Stimulated activated CD8-positive, alpha-beta memory T cell treated with anti-CD3 and anti-CD28 coated beads, Interleukin-4, amount 100 ng/mL, for 1 hour (primary cell): ENCODE measurements at places on chromosomes 2 and 18.

- DNase-seq: no peak
These were observed 2.8 kb downstream of the SH3BP4 start for GRCh38 chr2:234954551-234954992.

GRCh38 chr2:57937456-57937855, 109.2 kb upstream of the VRK2 start:
- no peak for DNase-seq

- no peak for DNase-seq
These were observed 467.2 kb downstream of the LRRTM4 start for GRCh38 chr2:77054938-77055337.

DNA sequence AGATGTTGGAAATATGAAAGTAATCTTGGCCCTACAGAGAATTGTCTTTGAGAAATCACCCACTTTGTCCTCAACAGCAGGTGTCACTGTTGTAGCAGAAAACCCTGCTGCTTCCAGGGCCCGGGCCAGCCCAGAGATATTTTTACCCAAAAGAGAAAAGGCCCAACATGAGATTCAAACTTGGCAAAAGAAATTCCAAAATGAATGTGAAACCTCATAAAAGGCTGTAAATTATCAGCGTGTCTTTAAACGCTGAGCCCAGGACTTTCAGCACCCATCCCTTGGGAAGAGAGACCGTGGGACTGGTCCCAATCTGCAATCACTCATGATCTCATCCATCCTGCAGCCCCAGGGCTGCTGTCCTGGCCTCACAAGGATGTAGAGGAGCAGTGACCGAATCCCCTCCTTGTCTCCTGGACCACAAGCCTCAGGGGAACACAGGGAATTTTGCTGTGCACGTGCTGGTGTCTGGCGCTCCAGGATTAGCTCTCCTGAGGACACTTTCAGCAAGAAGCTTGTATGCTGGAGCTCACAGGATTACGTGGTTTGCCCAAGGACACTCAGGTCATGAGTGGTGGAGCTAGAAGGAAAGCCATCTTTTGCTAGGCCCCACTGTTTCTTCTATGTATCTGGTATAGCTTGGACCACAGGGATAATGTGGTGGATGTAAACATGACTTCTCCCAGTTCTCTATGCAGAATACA, 202.1 kb downstream of the RNF144A start:
- no peak for DNase-seq

DNA sequence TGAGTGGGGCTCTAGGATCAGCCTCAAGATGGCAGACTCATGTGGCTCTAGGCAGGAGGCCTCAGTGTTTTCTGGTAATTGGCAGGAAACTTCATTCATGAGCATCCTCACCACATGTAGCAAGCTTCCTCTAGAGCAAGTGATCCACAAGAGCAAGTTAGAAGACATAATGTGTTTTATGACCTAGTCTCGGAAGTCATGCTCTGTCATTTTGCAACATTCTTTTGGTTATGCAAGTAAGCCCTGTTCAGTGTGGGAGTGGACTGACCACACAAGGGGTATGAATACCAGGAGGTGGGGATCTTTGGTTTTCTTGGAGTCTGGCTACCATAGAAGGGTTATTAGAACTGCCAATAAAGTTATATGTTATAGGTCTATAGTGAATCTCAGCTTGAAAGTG, 66.8 kb upstream of the STK39 start:
- no peak for DNase-seq

GRCh38 chr2:173230181-173230580, 124.5 kb upstream of the CDCA7 start:
- DNase-seq: no peak

- no peak for DNase-seq
These were observed 159.8 kb upstream of the STK17B start for GRCh38 chr2:196331143-196331542.

GRCh38 chr2:7913974-7914373, 767.9 kb upstream of the ID2 start:
- DNase-seq: no peak

GRCh38 chr2:134148843-134149472, 104.9 kb upstream of the MGAT5 start:
- DNase-seq: no peak

GRCh38 chr18:8224576-8224975, 384.7 kb upstream of the RAB12 start:
- DNase-seq: no peak

- DNase-seq: no peak
These were observed 1.5 kb upstream of the BCL2L11 start for GRCh38 chr2:111118981-111119821.

- DNase-seq: no peak
These were observed 5.5 kb upstream of the HNRNPA3 start for GRCh38 chr2:177207101-177207500.

- DNase-seq: no peak
These were observed 251.4 kb upstream of the UBE2E3 start for GRCh38 chr2:180728928-180729559.

DNA sequence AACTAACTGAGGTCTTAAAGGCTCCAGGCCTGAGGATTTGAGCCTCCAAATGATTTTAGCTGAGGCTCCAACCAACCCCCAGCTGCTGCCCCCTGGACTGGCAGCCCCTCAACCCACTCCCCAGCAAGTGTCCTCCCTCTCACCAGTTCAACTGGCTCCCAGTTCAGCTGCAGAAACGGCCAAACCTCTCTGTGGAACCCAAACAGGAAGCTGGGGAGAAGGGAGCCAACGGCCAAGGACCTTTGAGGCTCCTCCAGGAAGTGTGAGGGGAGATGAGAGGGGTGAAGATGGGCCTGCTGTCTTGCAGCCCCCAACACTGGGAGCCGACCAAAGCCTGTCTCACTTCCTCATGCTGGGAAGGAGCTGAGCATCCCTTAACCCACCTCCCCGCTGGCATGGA, 24.9 kb downstream of the ZFP36L2 start:
- DNase-seq: no peak

GRCh38 chr18:28399781-28400362, 222.9 kb upstream of the CDH2 start:
- DNase-seq: no peak

DNA sequence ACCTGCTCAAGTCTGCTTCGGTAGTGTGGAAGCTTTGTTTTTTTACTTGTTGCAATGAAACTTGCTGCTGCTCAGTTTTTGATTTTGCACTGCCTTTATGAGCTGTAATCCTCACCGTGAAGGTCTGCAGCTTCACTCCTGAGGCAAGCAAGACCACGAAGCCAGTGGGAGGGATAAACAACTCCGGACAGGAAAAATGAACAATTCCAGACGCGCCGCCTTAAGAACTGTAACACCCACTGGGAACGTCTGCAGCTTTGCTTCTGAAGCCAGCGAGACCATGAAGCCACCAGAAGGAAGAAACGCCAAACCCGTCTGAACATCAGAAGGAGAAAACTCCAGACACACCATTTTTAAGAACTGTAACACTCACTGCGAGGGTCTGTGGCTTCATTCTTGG, 245.7 kb upstream of the REG3G start:
- DNase-seq: no peak

GRCh38 chr18:63155169-63155852, 164.3 kb downstream of the BCL2 start:
- peak; percentile 52 for DNase-seq

DNA sequence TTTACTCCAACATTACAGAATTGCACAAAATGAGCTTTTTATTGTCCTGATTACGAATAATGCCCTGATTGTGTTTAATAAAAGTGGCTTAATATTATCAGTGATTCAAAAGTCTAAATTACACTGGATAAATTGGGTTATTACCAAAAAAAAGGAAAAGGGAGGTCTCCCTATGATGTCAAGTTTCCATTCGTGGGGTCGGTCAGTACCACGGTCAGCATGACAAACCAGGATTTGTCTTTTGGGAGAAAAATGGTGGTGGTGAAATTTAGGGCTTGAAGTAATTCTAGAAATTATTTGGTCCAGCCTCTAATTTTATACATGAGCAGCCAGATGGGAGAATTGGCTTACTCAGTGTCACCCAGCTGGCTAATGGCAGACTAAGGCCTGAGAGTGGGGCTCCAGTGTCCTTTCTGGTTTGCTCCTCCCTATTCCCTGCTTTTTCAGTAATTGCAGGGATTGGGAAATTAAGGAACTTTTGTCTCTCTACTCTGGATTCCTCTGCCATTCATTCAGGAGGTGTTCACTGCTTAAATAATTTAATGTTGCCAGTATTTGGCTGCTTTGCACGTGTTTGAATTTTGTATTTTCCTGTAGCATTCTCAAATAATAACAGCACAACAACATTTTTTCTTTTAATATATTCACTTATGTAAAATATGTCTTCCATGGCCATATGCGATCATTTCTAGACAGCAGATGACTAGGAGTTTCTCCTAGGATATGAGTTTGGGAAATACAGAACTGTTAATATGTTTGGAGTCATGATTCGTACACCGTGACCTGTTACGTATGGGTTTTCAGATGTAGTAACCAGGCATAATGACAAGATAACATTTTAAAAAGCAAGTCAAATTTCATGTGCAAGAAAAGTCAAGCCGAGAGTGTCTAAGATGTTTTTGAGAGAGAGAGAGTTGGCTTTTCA, 128.9 kb upstream of the NOSTRIN start:
- no peak for DNase-seq

DNA sequence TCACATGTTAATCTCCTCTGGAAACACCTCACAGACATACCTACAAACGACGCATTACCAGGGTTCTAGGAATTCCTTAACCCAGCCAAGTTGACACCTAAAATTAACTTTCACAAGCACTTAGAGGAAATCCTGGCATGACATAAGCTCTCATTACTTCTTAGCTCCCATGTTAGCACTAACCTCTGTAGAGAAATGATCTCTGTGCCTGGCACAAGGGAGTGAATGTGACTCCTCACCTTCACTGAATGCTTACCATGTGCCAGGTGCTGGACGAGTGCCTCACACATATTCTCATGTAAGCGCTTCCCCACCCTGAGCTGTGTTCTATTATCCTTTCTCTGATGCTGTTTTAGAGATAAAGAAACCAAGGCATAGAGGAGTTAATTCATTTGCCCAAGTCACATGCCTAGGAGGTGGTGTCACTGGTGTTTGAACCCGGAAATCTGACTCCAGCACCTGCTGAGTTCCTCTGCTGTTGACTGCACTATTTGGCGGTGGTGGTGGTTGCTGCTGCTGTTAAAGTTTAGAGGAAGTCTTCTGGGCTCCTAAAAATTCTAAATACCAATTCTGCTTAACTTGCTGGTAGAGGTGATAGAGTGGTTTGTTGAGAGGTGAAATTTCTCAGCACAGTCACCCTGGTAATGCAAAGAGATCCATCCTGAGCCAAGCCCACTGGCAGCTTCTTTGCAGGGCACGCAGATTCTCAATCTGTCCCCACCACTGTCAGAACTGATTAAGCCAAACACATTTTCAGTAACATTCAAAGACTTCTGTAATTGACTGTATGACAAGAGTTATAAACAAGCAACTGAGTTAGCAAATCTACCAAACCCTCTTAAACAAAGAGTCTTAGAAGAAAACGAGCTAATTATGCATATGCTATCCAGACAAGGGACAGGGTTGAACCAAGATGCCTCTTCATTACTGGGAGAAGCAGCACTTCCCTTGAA, 200.3 kb downstream of the CMPK2 start:
- DNase-seq: no peak

DNA sequence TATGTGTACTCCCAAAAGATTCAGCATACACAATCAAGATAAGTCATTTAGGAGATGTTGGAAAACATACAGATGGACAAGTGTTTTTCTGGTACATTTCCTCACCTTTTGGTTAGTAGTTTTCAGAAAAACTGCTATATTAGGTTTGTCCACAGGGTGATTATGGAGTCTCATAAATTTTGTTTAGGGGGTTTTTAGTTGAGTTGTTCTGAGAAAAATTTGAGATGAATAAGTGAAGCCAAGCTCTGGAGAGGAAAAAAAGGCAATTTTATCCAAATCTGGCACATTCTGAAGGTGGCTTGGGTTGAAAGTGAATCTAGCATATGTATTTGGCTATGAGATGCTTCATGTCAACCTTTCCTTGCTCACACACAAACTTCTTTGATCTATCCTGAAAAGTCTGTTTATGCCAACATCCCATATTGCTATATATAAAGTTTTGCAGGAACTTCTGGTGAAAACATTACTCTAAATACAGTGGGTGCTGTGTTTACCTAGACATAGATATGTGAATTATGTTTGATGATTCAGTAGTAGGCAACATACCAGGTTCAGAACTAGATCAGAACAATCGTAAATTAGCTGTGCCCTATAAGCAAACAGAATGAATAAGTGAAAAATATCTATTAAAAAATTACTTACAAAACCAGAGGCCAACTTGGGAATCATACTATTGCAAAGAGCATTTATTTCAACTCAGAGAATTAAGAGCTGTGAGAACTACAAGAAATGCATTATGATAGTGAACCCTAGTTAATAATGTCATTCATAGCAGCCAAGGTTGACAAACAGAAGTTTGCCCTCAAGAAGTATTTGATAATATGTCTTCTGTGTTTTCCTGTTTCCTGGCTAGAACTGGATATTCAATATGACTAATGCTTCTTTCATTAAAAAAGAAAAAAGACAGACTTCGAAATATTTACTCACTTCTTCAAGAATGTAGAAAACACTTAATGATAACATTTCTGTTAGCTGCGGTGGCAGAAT, 552.0 kb downstream of the IRS1 start:
- no peak for DNase-seq

DNA sequence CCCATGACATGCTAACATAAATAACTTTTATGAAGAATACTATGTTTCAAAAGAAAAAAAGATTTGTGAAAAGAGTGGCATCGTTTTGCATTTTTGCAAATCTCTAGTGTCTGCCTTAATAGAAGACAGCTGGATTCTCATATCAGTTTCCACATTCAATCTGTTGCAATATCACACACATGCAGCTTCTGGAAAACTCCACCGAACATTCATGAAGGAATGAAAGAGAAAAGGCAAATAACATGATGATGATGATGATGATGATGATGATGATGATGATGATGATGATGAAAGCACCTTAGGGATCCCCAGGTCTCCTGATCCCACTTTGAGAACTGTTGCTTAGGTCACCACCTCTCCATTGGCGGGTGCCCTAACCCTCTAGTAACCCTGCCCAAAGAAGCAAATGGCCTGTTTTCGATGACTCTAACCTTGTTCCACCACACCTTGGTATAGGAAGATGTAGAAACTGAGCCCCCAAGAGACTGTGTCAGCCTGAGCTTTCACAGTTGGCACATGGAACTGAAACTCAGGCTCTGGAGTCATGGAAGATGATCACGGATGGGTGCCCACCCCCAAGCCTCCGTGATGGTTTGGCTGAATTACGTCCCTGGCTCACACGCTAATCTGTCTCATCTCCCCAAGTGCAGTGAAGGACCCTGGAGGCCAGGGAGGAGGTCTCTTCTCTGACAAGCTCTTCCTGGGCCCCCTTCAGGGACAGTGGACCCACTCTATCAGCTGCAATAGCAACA, 80.1 kb upstream of the SMAD7 start:
- DNase-seq: no peak

- no peak for DNase-seq
These were observed 326.8 kb downstream of the DYSF start for GRCh38 chr2:71780162-71780561.
